ENCODE measurements at places on chromosomes 2 and 18.

DNA sequence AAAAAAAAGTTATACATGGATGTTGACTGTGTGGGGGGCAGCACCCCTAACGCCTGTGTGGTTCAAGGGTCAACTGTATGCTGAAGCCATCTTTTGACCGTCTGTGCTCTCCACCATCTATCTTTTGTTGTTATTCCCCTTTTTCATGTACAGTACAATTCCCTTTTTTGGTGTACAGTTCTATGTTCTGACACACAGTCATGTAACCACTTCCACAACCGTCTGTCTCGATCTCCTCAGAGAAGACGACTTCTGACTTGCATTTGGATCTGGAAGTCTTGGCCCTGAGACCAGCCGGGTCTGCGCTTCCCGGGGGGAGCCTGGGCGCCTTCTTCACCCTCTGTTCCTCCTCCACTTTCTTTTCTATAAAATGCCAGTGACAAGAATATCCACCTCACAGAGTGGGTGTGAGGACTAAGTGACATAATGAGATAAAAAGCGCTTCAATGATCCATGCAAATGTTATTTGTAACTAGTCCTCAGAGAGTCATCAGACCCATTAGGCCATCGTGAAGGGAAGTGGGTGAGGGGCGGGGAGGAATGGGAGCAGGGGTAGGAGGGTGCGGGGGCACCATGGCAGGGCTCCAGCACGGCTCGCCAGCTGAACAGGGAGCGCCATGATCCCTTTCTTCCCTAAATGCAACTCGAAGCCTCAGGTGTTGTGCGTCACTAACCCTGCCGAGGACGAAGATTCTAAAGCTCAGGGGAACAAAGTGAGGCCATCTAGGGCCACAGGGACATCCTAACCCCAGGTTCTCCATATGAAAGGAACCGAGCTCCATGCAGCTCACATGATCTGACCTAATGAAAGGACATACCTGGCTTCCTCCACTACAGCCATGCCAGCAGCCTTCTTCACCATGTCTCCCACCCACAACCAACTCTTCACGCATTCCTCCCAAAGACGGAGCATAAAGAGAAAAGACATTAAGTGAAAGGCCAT lies 16.6 kb downstream of the ADCY3 start:
- DNase-seq = no peak

DNA sequence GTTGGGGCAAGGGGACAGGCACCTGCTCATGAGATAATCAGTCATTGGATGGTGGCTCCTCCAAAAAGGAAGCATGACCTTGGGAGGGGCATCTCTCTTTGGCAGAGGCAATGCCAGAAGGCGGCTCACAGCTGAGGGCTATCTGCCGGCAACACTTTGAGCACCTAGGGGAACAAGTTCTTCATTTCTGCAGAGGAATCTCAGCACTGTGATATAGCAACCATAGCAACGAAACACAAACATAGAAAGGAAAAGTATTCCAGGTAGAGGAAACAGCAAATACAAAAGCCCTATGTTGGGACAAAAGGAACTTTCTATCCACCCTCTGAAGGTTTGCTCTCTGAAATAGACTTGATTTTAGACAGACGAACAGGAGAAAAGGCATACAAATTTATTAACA lies 89.1 kb upstream of the NEDD4L start:
- no peak for DNase-seq

GRCh38 chr2:119366161-119366648 lies 429 bp downstream of the C2orf76 start:
- no peak for DNase-seq

GRCh38 chr2:137981112-137981656 lies 16.9 kb downstream of the HNMT start:
- no peak for DNase-seq

DNA sequence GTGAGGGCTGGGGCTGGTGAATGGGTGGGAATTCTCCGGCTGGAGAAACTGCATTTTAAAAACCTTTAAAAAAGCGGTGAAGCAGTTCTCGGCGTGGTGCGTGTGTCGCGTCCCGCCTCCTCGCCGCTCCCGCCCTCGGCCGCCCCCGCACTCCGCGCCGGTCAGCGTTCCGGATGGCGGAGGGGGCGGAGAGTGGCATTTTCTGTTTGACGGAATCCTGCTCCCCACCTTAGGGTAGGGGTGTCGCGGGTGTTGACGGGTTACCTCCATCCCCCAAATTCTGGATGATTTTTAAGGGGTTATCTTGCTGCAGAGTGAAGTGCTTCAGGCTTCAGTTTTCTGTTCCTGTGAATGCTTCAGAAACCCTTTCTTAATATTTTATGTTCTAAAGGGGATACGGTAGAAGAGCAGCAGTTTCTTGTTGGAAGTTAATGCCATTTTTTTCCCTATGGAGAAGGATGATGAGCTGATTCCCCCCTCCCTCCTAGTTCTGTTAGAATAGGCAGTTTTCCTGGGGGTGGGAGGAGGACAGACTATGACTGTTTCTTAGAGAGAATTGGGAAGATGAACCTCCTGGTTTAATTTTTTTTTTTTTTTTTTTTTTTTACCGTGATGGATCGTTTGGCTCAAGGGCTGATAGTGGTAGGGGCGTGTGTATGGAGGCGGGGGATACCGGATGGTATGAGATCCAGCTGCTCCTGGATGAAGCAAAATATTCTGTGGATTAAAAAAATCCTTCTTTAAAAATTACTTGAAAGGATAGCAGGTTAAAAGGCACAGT lies 756 bp downstream of the ABI2 start:
- no peak for DNase-seq

DNA sequence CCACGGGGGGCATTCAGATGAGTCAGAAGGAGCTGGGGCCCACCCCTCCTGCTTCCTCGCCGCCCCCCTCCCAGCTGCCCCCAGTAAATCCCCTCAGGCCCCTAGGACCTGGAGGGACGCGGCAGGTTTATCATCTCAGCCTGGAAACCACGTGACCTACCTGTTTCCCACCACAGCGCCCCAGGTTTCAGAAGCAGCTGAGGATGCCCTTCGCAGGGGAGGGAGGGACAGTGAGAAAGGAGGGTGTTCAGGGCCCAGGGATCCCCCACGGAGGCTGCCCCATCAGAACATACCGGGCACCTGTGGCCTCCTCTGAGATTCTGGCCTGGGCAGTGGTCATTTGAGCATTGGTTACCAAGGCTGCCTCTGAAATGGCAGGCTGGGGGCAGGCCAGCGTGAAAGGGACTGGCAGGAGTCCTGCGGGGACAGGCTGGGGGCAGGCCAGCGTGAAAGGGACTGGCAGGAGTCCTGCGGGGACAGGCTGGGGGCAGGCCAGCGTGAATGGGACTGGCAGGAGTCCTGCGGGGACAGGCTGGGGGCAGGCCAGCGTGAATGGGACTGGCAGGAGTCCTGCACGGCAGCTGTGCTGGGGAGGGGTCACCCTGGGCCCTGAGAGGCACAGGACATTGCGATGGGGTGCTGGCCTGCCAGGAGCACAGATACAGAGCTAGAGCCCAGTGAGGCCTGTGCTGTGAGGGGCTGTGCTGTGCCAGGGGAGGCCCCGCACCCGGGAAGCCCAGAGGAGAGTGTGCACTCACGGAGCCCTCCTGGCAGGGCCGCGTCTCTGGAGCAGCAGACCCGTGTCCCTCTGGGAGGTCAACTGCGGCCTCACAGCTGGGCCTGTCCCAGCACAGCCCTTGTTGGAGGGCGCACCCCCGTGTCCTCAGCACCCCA lies 1.6 kb downstream of the NEU4 start:
- no peak for DNase-seq

DNA sequence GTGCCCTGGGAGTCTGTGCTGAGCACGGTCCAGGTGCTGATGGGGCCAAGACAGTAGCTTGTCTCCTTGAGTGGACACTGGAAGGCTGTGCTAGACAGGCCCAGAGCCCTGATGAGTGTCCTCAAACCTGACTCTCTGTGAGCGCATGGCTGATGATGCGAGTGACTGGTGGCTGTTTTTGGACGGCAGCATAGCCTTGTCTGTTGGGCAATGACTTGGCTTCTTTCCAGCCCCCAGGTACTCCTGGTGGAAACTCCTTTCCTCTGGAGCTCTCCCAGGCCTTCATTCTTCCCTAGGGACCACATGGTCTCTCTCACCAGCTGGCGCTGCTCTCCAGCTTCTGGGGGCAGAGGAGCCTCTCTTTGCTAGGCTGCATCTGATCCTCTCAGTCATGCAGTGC lies 207.6 kb upstream of the SMIM21 start:
- DNase-seq = no peak

DNA sequence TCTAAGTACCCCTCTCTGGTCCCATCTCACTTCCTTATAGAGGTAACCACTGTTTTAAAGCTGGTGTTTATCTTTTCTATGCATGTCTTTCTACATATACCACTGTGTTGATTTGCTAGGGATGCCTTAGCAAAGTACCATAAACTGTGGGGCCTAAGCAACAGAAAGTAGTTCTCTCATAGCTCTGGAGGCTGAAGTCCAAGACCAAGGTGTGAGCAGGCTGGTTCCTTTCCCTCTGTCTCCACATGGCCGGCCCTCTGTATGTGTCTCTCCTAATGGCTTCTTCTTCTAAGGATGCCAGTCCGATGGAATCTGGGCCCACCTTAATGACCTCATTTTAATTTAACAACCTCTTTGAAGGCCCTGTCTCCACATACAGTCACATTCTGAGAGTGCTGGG lies 40.8 kb upstream of the ROCK2 start:
- DNase-seq = no peak

DNA sequence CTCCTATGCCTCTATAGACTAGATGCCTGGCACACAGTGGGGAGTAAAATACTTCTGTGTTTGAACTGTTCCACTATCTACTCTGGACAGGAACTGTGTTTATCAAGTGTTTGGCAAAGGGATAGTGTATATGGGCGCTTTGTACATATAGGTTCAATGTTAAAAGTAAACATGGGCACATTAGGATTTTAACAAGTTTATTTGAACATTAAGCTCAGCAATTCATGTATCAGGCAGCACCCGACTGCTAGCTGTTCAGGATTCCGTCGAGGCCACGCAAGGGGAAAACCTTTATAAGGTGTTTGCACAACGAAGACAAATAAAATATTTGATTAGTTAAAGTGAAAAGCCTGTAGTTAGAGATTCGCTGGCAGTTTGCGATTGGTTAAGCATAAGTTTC lies 43.4 kb upstream of the ROCK2 start:
- DNase-seq = no peak

DNA sequence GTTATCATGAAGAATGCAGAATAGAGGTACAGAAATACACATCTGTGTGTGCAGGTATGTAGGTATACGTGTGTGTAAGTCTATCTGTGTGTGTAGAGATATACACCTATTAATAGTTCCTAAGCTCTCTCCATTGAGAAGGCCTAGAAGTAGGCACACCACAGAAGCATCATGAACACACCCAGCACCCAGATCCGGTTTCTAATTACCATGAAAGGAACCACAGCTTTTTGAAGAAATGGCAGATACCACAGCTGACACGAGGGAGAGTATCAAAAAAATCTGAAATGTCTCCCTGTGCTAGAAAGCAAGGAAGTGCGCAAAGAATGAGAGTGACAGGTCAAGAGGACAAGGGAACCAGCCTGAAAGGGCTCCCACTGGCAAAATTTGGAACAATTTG lies 27.7 kb upstream of the AP1S3 start:
- DNase-seq = no peak

- DNase-seq = no peak
Measured at GRCh38 chr2:29014811-29015421, 33.8 kb downstream of the TOGARAM2 start.

DNA sequence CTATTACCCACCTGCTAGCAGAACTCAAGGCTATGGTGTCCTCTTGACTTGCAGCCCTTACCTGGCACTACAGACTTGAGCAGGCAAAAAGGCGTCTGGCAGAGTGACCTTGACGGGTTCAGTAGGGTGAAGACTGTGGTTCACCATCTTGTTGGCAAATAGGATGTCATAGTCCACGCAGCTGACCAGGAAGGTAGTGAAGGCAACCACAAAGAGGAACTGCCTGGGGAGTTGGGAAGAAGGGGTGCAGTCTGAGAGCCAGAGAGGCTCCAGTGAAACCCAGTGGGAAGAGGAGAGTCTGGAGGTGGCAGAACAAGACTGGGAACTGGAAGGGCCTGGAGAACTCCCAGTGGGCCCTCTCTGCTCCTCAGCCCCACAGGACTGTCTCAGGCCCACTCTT lies 4.1 kb downstream of the ATG9A start:
- no peak for DNase-seq

- peak; percentile 72 for DNase-seq
Measured at GRCh38 chr2:27322766-27323595, at the start of gene MPV17. Gene MPV17, minus strand, starts transcription at chr2:27323097. Its CDS starts 580 bp downstream, at chr2:27322517.

DNA sequence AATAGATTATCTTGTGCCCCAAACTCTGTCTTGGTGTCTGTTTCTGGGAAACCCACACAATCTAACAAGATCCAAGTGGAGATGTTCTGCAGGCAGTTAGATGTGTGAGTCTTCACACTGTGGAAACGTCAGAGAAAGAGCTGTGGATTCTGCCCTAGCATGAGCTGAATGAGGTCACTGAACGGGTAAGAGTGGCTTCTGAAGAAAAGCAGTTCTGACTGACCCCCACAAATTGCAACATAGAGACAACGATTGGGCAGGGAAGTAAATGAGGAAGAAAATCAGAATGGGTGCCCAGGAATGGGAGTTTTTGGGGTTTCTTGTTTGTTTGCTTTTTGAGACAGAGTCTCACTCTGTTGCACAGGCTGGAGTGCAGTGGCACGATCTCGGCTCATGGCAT lies 12.9 kb upstream of the RPL37A start:
- DNase-seq = no peak

GRCh38 chr2:221778025-221778424 lies 205.9 kb upstream of the EPHA4 start:
- DNase-seq = no peak

DNA sequence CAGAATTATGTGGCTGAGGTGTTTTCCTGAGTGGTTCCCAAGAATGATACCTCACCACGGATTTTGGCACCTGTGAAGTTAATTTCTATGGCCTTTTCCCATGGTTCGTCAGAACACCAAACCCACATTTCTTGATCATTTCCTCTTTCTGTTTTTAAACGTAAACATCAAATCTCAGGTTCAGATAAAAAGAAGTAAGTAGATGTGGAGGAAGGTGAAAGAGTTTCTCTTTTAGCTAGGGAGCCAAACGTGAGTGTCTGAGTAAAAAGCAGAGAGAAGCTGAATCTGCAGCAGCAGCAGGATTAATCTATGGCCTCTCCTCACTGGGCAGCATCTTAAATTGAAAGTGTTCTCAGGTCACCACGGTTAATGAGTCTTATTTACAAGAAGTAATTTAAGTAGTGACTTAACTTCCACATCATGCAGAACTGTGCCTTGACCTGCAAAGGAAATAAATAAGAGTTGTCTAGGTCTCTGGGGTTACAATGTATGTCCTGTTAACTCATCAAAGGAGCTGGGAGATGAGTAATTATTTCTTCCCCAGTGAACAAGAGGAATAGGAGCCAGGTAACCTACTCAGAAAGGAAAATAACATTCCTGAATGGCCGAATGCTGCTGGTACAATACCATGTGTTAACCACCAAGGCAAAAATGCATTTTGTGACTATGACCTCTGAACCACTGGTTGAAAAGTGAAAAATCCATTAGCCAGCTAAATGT lies 139.6 kb upstream of the NETO1 start:
- DNase-seq = no peak

- no peak for DNase-seq
Measured at GRCh38 chr2:239150125-239151011, 250.5 kb downstream of the HDAC4 start.

DNA sequence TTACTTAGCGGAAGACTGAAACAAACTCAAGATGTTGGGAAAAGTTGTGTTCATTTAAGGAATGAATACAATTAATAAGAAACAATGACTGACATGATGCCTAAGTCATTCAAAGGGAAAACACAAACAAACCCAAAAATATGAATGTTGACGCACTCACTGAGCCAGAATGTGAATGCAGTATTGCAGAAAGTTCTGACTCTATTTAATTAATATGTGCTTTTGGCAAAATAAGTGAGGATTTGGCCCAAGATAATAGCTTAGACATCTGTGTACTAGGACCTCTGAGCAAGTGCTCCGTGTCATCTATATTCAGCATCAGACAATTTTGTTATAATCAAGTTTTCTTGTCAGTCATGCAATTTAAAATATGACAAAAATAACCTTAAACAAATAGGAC lies 1138.8 kb upstream of the NXPH2 start:
- DNase-seq = no peak
